ENCODE measurements at places on chromosomes 4 and X.
A peak's percentile ranks its signal among the peaks of the same experiment; 100 is the strongest.

DNA sequence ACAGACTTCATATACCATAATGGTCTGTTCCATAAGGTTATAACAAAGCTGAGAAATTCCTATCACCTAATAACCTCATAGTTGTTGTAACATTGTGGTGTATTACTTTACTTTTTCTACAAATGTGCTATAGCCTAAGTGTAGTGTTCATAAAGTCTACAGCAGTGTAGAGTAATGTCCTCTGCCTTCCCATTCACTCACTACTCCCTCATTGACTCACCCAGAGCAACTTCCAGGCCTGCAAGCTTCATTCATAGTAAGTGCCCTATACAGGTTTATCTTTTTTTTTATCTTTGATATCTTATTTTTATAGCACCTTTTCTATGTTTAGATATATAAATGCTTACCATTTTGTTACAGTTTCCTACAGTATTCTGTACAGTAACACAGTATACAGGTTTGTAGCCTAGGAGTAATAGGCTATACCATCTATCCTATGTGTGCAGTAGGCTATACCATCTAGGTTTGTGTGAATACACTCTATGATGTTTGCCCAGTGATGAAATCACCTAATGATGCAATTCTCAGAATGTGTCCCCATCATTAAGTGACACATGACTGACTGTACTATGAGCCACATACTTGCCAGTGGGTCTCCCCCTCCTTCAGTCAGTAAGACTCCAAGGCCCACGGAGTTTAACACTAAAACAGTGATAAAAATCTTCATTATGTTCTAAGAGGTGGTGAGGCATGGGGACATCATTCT lies 299.9 kb downstream of the UNC5C start:
- peak; percentile 85 for DNase-seq

DNA sequence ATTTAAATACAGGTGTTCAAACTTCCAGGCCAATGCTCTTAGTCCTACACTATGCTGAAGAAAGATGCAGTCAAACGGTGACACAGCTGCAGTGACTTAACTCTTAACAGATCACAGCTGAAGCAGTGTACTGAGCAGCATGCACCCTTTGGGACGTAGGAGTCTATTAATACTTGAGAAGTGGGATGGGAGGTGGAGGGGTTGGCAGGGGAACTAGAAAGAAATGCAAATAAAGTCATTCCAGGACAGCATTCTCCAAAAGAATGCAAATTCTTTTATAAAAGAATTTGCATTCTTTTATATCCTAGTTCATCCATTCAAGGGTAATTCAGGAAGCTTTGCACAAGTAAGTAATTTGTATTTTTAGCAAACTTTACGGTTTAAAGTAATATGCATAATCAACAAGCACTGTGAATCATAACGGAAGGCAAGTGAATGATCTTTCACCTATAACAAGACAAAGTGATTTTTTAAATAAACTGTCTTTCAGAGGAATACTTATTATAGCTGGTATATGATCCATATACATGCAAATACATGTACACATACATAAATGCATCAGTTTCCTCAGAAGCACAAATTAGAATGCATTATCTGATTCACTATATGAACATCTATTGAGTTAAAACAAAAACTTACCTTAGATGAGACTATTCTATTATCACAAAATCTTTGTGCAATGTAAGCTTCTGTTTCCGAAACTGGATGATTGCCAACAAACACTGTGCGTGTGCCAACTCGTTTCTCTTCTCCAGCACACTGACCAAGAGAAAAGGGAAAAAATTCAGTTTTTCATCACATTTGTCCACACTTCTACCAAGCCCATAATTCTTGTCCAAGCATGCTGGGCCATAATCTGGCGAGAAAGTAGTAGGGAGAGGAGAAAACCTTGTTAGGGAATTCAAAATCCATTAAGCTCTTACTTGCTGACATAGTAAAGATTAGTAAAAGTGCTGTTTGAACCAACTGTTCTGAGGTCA lies 106.5 kb downstream of the ATP11C start:
- peak; percentile 23 for DNase-seq

- no peak for DNase-seq
These were observed 119.8 kb downstream of the DRD5 start for GRCh38 chr4:9901257-9901656.

GRCh38 chr4:38803833-38804653 lies 548 bp downstream of the TLR1 start:
- DNase-seq = peak; percentile 23

- DNase-seq = peak; percentile 41
These were observed 41.9 kb downstream of the PCDH19 start for GRCh38 chrX:100368167-100368566.

DNA sequence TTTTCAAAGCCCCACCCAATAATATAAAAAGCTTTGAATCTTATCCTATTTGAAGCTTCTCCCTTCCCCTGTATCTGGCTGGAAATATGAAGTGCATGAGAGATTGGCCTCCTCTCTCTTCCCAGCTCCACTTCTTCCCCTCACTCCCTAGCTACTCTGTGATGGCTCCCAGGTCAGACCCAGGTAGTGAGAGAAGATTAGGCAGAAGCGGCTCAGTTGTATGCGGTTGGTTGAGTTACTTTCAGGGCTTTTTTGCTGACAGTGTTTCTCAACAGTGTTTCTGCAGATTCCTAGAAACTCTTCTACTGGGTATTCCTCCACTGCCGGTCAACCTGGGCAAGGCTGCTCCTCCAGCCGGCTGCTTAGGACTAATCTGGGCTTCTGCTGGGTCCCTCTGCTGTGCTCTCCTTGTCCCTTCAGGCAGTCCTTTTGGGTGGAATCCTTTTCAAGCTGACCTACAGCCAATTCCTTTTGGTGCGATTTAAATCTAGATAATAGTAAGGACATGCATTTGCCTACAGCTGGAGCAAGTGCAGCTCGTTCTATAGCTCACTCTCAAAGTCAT lies 87.4 kb upstream of the SLC7A11 start:
- DNase-seq = no peak
